ENCODE measurements at places on chromosomes 5 and 9.
A peak's percentile ranks its signal among the peaks of the same experiment; 100 is the strongest.

- no peak for DNase-seq
Measured at GRCh38 chr5:111749303-111750026, 7.5 kb downstream of the NREP start.

- DNase-seq: no peak
Measured at GRCh38 chr5:119354537-119355243, 1.1 kb upstream of the TNFAIP8 start.

DNA sequence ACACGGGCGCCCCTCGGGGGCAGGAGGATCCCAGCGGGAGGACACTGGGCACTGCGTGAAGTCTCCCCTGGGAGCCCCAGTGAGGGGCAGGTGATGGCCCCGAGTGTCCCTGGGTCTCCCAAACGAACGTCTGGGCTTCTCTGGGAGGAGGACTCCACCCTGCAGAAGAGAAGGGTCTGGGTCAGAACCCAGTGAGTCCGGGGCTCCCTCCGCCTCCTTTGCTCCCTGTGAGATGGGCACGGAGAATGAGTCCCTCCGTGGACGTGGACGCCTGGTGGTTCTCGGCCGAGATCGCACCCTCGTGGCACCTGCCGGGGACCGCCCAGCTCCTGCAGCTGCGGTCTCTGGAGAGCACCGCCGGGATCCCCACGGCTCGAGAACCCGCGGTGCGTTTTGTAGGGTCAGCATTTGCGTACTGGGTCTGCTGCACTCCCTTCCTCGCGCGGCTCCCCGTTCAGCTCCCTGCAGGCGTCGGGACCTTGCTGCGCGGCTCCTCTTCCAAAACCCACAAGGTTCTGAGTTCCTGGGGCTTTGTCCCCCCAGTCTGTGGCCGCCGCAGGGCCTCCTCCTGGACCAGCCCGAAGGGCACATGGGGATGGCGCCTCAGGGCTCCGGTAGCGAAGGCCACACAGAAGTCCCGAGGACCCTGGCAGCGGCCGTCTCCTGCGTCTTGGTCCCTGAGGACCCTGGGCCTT, 10.2 kb upstream of the CEP72 start:
- DNase-seq: peak; percentile 55

DNA sequence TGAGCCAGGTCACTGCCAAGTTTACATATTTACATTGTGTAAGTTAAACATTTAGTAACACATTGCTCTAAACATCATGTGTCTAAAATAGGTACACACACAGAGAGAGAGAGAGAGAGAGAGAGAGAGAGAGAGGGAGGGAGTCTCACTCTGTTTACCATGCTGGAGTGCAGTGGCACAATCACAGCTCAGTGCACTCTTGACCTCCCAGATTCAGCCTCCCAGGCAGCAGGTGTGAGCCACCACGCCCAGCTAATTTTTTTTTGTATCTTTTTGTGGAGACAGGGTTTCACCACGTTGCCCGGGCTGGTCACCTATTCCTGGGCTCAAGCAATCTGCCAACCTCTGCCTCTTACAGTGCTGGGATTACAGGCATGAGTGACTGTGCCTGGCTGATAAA, 1045.3 kb downstream of the TLE1 start:
- no peak for DNase-seq

DNA sequence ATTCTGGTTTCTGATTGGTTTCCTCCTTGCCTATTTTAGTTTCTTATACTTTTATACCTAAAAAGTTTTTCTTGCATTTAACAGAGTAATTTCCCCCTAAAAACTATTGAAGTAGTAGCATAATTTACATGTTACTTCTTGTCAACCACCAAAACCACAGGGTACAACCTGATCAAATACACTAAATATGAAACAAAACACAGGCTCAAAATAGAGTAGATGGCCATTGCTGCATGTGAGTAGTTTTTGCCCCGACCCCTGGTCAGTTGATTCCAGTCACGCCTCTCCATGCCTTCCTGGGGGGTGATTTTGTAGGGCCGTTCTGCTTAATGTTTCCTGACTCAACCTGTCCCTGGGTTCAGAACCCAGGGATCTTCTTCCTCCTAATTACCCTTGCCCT, 101.8 kb downstream of the TLE4 start:
- no peak for DNase-seq

GRCh38 chr5:60671899-60672692, 27.9 kb downstream of the DEPDC1B start:
- DNase-seq: no peak

DNA sequence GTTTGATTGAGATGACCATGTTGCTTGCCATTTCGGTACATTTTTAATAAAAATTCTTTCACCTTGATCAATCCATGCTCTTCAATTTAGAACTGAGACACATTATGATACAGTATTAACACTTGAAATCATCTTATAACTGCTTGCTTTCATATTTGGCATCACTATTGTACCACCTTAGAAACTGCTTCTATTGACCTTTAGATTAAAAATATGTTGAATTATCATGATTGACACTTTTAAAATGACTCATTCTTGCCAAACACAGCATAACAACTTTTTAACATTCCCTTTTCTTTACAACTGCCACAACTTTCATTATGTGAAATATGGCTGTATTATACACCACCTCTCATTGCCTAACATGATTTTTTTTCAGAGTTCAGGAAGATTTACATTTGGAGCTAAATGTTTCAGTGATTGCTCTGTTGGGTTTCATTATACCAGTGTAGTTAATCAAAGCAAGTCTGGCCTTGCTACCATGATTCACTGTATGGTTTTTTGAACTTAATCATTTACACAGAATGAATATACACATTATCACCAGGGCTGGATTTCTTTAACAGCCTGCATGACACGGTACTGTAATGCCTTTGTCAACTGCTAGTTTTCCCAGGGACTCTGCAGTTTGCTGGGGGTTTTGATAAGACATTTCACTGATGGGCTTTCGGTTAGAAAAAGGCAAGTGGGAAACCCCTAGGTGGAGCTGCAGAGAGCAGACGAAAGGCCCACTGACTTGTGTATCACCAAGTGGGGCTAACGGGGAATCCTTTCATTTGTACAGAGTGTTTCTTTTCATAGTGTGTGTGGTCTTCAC, 93.6 kb upstream of the TLE4 start:
- DNase-seq: peak; percentile 63

DNA sequence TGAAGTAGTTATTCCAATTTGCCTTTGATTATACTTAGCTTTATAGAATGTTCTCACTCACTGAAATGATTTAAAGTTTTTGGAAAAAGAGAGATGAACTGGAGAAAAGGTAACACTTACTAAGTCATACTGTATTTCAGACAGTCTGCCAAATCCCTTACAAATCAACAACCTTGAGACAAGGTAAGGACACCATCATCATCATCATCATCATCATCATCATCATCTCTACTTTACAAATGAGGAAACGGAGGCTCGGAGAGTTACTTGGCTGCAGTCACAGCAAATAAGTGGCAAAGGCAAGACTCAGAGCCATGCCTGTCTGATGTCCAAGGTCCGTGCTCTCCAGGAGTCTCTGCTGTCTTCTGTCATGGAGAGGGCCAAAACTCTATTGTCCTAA, 9.4 kb downstream of the GDA start:
- DNase-seq: no peak

DNA sequence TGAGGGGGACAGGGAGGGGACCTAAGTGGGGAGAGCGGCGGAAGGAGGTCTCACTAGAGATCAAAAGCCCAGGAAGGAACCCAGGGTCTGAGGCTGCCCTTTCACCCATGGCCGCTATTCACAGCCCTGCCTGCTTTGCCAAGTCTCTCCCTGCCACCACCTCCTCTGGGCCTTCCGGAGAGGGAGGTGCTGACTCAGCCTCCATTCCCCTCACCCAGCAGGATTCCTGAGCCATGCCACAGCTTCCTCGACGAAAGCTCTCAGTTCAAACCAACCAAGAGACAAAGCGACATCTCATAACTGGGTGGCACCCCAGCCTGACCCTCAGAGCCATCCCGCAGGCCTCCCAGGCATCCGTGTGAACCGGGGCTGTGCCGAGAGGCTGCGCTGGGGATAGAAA, 36.7 kb downstream of the PAX5 start:
- DNase-seq: no peak

- DNase-seq: no peak
Measured at GRCh38 chr9:72614067-72614466, 92.7 kb downstream of the TMC1 start.

- DNase-seq: no peak
Measured at GRCh38 chr9:134275375-134275774, 50.9 kb upstream of the RXRA start.

DNA sequence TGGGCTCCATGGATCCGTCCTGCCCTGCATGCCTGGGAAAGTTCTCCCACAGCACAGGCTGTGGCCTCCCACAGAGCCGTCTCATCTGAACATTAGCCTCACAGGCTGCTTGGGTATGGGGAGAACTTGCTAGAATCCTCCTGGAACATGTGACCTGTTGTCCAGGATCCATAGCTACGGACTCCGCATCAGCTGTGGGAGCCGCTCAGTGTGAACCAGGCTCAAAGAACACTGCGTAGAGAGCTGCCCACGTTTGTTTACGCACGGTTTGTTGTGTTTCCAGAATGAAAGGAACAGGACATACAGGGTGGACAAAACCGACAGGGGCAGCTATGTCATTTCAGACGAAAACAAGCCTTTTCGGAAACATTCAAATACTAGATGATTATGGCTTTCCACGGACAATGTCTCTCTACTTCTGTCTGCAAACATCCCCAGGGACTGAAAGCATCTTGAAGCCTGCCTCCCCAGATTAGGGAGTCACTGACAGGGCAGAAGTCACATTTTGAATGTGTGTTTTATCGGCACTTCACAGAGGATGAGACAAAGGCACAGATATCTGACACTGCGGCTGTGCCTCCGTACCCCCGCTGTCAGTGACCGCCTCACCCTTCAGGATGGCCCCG, 390.3 kb downstream of the GADD45G start:
- no peak for DNase-seq

- no peak for DNase-seq
Measured at GRCh38 chr9:136473354-136473721, 9.5 kb downstream of the SEC16A start.

DNA sequence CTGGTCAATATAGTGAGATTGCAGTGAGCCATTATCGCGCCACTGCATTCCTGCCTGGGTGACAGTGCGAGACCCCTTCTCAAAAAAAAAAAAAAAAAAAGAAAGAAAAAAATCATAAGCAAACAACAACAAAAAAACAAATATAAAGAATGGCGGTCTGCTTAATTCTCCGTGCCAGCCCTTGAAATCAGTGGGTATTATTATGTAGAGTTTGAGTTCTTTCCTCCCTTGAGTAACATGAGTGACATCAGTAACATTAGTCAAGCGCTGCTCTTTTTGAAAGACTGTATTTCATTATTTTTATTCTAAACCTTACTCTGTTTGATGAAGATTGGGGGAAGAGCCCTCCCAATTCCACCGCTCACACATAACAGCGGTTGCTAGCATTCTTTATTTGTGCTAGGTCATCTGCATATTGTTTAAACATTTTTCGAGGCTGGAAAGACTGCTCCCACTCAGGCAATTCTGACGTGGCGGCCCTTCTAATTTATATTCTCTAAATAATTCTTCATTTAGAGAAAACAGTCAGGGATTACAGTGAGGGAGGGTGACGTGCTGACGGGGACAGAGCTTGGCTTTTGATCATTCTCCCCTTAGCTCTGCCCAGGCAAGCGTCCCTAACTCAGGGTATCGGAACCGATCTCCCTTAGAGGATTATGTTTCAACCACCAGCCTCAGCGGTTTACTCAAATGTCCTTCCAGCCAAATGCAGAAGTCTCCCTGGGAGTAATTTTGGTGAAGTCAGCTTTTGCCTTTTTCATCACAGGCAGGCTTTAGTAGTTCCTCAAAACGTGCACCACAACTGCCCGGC, 860 bp upstream of the MARCHF6 start:
- no peak for DNase-seq

DNA sequence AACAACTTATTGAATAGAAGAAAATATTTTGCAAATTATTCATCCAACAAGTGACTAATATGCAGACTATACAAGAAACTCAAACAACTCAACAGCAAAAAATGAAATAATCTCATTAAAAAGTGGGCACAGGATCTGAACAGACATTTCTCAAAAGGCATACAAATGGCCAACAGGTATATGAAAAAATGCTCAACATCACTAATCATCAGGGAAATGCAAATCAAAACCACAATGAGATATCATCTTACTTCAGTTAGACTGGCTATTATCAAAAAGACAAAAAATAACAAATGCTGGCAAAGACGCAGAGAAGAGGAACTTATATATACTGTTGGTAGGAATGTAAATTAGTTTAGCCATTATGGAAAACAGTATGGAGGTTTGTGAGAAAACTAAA, 1.8 kb upstream of the AMACR start:
- DNase-seq: no peak

DNA sequence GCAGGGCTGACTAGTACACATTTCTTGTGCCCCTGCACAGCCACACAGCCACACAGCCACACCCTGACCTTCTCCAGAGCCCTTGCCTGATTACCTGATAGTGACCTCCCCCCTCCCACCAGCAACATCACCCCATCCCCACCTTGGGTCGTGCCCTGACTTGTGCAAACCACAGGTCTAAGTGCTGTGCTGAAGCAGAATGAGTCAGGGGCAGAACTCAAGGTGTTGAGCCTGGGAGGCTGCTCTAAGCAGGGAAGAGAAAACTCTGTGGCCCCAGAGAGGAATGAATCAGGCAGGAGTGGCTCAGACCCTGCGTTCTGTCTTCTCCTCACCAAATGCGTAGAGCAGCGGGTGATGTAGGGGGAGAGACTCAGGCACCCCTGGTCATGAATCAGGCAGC, 24.3 kb upstream of the FAT2 start:
- no peak for DNase-seq

DNA sequence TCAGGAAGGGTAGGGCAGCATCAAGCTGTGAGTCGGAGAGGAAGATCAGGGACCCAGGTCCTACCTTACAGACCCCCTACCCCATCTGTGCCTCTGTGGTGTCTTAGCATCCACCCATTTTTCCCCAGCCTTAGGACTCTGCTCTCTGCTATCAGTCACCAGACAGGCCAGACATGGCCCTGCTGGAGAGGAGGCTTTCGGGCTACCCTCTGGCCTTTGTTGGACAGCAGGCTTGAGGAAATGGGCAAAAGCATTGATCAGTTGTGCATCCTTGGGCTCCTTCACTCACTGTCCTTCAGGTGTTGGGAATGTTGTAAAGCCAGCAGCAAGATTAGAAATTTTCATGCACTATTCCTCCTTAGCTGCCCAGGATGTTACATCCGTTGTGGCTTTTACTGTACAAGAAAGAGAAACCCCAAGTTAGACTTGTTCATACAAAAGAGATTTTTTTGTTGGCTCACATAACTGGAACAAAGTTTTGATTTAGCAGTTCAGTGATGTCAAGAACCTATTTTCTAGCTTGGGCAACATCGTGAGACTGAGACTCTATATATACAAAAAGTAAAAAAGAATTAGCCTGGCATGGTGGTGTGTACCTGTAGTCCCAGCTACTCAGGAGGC, 17.4 kb upstream of the TNFAIP8 start:
- no peak for DNase-seq

- DNase-seq: no peak
Measured at GRCh38 chr5:171622010-171622409, 163.6 kb upstream of the SMIM23 start.

Measured in posterior cingulate gyrus (tissue), 11 donors.